ENCODE measurements at places on chromosomes 5 and 9.

DNA sequence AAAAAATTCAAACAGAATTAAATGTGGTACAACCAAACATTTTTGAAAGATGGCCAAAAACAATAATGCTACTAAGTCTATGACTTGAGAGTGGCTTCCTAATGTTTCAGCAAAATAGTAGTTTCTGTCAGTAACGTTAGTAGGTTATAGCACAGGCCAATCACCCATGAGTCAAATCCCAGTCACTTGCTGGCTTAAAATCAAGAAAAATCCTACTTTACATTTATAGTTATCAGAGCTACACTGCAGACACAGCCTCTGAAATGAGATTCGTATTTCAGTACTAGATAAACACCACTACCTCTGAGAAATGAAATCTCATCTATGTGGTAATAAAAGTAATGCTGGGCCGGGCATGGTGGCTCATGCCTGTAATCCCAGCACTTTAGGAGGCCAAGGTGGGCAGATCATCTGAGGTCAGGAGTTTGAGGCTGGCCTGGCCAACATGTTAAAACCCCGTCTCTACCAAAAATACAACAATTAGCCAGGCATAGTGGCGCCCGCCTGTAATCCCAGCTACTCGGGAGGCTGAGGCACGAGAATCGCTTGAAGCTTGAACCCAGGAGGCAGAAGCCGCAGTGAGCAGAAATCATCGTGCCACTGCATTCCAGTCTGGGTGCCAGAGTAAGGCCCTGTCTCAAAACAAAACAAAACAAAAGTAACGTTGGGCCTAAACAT is 6.1 kb downstream of the ZDHHC21 start:
- DNase-seq, result no peak

GRCh38 chr5:73444499-73445438 is 3.8 kb downstream of the FOXD1 start:
- no peak for DNase-seq

- DNase-seq, result no peak
Measured at GRCh38 chr5:155475318-155475717, 461.8 kb downstream of the KIF4B start.

DNA sequence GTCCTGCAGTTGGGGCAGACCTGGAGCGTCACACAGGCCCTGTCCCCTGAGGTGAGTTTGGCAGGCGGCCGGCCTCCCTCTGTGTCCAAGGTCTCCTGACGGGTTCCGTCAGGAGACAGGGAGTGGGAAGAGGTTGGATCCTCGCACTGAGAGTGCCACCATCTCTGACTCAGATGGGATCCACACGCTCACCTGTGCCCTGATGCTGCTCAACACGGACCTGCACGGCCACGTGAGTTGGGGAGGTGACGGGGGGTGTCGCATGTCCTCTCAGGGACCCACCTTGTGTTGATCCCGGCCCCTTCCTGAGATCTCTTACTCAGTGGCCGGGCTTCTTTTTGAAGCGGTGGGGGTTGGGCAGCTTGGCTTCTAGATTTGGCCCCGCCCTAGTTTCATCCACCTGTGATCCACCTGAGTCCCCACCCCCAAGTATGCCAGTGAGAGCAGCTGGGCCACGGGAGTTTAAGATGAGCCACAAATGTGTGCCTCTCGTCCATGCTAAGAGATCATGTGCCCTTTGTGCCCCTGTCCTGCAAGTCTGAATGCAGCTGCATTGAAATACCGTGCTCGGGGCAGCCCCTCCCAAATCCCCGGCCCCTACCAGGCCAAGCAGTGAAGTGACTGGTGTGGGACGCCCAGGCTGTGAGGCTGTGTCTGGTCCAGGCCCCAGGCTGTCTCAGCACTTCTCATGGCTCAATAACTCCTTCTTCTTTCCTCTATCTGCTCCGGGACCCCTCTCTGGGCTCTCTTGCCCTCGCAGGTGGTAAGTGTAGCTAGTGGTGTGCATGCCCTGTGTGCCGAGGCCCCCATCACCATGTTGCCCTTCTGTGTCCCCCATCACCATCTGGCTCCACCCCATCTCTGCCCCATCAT is 27.2 kb downstream of the PSD2 start:
- no peak for DNase-seq

DNA sequence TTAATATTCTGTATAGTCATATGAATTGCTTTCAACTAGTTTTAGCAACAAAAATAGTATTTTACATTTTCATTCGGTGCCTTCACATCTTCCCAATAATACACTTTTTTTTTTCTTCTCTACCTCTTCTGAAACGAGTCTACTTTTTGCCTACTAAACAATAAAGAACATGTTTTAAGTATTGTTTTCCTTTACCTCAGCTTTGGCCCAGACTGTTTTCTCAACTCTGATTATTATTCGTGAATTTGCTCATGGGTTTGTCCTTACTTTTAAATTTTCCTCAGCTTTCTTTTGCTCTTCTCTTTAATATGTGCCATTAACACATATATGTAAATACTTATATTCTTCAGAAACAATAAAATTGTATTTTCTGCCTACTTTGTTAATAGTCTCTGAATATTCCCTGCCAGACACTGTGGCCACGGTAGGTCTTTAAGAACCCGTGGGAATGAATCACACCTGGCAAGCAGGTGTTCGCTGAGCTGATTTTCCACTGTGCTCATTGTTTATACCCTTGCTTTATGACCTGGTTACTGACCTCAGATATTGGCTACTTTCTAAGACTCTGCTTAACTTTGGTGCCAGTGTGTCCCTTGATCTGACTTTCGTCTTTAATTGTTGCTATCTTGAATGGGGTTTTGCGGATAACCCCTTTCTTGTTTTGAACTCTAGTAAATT is 49.1 kb downstream of the FAM170A start:
- no peak for DNase-seq

DNA sequence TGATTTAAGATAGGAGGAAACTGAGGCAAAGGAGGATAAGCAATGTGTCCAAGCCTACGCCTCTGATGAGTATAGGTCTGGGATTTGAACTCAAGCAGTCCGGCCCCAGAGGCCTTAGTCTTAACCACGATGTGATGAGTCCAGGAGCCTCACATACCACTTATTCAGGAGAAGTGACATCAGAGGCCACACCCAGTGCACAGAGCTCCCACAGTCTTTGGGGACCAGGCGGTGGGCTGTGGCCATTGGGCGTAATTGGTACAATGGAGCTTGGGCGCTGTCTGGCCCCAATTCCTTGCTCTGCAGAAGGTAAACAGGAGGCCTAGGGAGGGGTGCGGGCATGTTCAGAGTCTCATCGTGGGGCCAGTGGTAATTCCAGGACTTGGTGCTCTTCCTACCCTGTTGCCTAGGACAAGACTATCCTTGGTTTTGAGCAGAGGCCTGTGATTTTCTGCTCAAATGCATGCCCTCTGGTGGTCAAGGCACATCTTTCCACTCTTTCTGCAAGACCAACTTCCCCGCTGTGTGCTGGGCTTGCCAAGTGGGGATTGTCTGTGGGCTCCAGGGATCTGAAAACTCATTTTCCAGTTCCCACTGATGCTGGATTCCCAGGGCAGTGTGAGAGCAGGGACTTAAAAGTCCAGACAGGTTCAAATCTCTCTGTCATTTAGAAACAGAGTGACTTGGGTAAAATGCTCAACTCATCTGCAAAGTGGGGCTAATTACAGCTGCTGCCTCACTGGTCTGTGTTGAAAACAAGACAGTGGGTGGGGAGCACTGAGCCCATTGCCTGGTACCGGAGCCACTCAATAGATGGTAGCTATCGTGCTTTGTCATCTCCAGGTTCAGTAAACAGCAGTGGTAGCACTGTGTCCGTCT is 15.8 kb downstream of the NDST1 start:
- DNase-seq, result peak; percentile 51

GRCh38 chr5:158422653-158423515 is 563.9 kb upstream of the CLINT1 start:
- DNase-seq, result no peak

DNA sequence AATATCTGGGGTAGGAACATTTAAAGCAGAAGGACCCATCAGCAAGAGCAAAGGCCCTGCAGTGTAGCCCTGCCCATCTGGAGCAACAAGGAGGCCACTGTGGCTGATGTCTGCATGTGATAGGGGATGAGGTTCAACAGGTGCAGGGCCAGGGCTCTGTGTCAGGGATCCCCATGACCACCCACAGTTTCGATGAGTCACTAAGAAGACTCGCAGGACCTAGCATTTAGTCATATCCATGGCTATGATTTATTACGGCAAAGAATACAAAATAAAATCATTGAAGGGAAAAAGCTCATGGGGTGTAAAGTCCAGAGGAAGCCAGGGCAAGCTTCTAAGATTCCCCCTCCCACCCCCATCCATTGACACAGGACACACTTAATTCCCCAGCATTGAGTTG is 188.6 kb downstream of the ADGRV1 start:
- no peak for DNase-seq

GRCh38 chr5:26802944-26803343 is 235.4 kb downstream of the CDH9 start:
- no peak for DNase-seq

GRCh38 chr5:26610577-26610976 is 427.8 kb downstream of the CDH9 start:
- DNase-seq, result no peak

GRCh38 chr9:101220341-101220740 is 164.5 kb downstream of the BAAT start:
- DNase-seq, result no peak

DNA sequence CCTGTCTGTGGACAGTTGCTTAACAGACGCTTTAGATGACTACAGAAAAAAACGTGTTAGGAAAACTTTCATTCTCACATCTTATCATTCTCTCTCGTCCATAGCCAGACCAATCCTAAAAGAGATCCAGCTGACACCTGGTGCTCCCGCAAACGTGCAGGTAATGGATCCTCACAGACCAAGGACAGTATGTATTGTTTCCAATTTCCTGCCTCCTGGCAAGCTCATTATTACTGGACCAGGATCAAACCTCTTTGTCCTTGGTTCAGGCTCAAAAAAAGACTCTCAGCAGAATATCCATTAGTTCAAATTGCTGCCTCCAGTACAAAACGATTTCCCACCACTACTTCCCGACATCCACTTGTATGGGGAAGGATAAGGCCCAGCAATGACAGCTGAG is 62.4 kb downstream of the SERINC5 start:
- DNase-seq, result no peak

DNA sequence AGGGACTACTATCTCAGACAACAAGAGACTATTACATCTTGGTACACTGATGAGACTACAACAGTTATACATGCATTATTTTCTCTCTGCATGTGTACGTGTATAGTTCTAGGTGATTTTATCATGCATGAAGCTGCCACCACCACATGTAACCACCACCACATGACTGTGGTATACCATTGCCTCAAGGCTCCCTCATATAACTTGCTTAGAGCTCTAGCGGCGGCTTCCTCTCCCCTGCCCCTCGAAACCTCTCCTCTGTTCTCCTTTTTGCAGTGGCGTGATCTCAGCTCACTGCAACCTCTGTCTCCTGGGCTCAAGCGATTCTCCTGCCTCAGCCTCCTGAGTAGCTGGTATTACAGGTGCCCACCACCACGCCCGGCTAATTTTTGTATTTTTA is 162.3 kb downstream of the AOPEP start:
- no peak for DNase-seq

DNA sequence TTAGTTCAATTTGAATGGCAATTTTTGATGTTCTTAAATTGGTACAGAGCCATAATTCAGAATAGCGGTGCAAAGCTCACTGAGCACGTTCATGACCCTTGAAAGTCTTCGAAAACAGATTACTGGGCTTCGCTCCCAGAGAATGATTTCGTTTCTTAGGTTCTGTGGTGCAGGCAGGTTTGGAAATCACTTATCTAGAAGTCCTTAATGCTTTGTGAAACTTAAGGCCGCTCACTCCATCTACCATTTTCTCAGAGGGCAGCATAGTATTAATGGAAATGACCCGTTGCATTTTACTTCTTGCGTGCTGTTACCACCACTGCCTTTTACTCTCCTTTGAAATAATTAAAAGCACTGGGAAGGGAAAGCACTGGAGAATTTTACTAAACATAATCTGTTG is 2.9 kb upstream of the MAT2B start:
- no peak for DNase-seq

DNA sequence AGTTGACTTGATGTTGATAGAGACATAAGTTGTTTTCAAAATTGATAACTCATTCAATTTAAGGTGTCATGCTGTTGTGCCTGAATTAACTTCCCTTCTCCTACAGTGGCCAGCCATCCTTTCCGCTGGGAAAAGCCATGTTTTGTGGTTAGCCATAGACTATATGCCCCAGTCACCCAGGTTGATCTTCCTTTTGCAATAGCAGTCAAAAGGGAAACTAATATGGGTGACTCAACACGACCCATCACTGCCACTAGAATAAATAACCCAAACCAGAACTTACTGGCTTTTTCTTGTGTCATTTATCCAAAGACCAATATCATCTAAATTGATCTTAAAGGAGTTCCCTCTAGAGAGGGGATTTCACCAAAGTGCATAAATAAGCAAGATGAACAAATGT is 87.4 kb downstream of the PTCD2 start:
- DNase-seq, result no peak

GRCh38 chr9:28938981-28939380 is 1365.7 kb upstream of the C9orf72 start:
- no peak for DNase-seq

- no peak for DNase-seq
Measured at GRCh38 chr5:101364469-101364868, 461.4 kb upstream of the ST8SIA4 start.

DNA sequence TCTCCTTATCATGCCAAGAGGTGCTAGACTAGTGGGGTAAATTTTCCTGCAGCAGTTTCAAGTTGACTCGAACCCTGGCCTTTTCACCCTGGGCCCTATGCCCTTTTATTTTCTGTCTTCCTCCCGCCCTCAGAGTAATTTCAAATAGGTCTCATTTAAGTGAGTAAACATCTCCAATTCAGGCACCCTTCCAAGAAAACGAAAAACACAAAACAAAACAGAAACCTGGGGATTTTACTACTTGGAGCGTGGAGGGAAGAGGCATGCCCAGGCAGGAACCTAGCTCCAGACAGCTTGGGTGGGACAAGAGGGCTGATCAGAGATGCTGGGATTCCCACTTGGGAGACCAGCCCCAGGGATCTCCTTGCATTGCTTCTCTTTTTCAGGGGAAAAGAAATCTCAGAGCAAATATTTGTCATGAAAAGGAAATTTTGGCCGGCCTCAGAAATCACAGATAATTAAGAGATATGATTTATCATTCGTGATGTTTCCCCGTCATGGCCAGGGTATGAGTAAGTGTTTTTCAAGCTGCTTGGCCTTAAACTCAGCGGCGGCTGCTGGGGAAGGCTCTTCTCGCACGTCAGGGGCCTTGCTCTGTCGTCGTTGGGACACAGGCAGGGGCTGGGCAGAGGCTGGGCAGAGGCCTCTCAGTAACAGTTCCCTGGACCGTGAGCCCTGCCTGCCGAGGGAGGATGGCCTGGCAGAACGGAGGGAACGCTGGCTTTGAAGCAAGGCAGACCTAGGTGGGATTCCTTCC is 248.6 kb upstream of the KLF4 start:
- DNase-seq, result no peak

GRCh38 chr9:136309101-136309801 is 5.4 kb upstream of the CCDC187 start:
- DNase-seq, result no peak

DNA sequence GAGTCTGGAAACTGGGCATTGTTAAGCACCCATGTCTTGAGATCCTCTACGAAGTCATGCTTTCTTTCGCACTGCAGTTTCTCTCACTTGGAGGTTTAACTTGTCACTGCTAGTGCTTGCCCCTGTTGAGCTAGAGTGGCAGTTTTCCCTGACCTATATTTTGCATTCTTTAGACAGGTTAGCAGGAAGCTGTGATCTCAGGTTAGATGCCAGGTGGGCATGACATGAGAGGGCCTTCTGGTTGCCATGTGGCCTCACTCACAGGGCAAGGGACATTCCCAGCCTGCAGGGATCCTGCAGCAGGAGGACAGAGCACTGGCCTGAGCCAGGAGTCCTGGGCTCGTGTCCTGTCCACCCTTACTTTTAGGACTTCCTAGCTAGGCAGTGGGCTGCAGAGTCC is 28.6 kb downstream of the SLC36A1 start:
- no peak for DNase-seq

All from caudate nucleus (tissue), 63 donors.